Tibial nerve (tissue), 4 donors: ENCODE measurements at places on chromosomes 12 and 14.

GRCh38 chr14:64238049-64238448 lies 56.1 kb downstream of the ESR2 start:
- DNase-seq = no peak

DNA sequence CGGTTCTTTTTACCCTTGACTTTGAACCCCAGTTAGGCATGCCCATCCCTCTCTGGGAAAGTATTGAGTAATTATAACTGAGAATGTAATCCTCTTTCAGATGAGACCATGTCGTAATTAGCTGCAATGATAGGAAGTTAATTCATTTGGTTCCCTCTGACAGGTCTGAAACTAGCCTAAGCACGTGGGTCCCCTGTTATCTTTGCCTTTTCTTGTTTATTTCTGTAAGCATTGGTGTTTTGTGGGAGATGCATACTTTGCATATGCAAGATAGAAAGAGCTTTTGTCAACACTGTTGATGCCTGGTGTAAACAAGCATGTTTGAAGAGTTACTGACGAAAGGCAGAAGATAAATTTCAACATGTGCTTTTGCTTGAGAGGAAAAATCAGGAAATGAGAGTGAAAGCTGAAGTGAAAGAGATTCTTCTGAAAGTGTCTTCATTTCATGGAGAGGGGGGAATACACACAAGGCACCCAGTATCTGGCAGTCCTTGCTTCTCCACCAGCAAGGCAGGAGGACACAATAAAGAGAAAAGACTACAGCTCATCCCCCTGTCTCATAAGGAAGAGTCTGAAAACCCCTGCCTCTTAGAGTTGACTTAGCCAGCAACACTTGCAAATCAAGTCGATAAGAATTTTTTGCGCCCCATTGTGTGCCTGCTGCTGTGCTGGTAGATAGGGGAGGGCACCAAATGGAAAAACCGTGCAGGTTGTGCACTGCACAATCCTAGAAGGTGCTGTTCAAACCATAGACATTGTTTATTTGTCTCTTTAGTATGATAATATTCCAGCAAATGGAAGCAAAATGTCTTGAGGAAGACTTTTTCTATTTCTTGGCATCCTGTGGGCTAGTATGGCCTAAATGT lies 77.8 kb downstream of the SLC24A4 start:
- DNase-seq = no peak

DNA sequence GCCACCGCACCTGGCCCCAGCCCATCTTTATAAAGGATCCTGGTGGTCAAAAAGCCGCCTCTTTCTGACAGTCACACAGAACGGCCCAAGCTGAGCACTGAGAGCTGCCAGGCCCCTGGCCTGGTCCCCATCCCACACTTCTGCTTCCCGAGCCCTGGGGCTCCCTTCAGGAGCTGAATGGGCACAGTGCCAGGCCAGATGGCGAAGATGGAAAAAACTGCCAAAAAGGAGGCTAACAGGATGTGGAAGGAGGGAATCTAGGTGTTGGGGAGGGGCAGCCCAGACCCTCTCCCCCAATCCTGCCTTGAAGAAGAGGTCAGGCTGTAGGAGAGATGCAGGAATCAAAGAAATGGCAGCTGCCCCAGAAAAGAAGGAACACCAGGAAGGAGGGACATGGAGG lies 5.0 kb downstream of the LPAR5 start:
- DNase-seq = no peak

DNA sequence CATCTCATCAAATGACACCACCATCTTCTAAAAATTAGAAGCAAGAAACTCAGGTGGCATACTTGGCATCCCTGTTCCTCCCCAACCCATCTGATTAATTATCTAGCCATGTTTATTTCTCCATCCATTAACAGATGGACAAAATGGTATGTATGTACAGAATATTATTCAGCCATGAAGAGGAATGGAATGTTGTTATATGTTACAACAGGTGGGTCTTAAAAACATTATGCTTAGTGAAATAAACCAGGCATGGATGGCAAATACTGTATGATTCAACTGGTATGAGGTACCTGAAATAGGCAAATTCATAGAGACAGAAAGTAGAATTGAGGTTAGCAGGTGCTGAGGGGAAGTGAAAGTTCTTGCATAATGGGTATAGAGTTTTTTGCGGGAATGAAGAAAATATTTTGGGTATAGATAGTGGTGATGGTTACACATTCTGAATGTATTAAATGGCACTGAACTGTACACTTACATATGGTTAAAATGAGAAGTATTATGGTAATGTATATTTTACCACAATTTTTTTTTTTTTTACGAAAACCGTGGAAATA lies 17.5 kb downstream of the YY1 start:
- no peak for DNase-seq

- DNase-seq = no peak
These were observed 33.3 kb upstream of the KRAS start for GRCh38 chr12:25284024-25284423.

DNA sequence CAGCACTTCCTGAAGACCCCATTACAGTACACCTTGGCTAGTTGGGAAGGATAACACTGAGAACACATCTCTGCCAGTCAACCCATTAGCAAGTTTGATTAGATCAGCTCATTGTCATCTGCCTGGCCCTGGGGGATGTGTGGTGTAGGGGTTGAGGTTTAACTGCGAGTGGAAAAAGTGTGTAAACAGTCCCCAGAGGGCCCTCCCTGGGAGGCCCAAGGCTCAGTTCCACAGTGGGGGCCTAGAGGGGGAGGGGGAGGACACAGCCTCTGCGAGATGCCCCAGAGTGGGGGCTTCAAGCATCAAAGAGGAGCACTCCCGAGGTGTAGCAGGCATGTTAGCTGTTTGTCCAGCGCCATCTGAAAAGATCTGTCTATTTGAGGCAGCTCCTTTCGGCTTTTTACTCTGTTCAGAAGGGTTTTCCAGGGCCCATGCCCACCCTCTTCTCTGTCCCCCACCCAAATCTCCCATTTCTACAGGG lies 344 bp downstream of the LPAR5 start:
- DNase-seq = no peak

GRCh38 chr12:69309461-69309860 lies 38.7 kb upstream of the LYZ start:
- no peak for DNase-seq

GRCh38 chr14:53113989-53114388 lies 39.1 kb downstream of the DDHD1 start:
- DNase-seq = no peak

GRCh38 chr12:62130834-62131552 lies 129.2 kb upstream of the USP15 start:
- no peak for DNase-seq

DNA sequence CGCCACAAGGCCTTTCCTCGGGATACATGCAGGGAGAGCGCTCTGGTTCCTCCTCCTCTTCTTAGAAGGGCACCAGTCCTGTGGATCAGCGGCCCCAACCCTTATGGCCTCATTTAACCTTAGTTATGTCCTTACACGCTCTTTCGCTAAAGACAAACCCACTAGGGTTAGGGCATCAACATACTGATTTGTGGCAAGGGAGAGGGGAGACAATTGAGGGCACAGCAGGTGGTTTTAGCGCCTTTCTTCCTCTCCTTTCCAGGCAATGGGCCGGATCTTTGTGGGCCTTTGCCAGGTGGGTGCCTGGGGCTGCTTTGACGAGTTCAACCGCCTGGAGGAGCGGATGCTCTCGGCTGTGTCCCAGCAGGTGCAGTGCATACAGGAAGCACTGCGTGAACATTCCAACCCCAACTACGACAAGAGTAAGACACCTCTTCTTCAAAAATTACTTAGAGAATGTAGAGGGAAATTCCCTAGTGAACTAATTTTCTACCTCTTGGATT lies 43.6 kb downstream of the DYNC1H1 start:
- no peak for DNase-seq

GRCh38 chr12:3631759-3632158 lies 121.2 kb downstream of the CRACR2A start:
- no peak for DNase-seq

- DNase-seq = no peak
These were observed 388.3 kb upstream of the GARIN6 start for GRCh38 chr12:99259040-99259934.

- no peak for DNase-seq
These were observed 197.1 kb downstream of the CNTN1 start for GRCh38 chr12:40889329-40889728.

DNA sequence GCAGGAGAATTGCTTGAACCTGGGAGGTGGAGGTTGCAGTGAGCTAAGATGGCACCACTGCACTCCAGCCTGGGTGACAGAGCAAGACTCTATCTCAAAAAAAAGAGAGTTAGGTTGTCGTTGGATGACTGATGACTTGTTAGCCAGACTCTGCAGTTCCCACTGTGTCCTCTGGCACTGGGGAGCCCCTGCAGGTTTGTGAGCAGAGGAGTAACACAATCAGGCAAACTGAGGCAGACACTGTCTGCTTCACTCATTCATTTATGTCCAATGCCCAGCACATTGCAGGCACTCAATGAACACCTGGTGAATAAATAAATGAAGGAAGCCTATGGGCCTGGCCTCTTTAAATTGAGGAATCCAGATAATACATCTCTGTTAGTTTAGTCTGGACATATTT lies 41.2 kb upstream of the BCL11B start:
- DNase-seq = no peak

DNA sequence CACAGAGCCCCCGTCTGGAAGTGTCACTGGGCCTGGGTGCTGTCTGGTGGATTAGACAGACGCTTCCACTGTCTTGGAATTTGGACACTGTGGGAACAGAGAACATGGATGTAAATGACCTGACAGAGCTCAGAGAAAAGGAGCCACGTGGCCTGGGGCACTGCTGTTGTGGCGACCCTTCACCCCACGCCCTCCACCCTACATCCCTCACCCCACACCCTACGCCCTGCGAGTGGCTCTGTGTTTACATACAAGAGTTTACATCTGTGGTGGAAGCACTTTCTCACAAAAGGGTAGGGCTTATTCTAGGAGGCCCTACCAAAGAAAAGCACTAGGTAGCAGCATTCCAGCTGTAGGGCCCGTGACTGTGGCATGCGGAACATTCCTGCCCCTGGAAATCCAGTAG lies 47.7 kb downstream of the B4GALNT3 start:
- DNase-seq = no peak

GRCh38 chr12:96994900-96995299 lies 87.8 kb downstream of the NEDD1 start:
- DNase-seq = no peak

DNA sequence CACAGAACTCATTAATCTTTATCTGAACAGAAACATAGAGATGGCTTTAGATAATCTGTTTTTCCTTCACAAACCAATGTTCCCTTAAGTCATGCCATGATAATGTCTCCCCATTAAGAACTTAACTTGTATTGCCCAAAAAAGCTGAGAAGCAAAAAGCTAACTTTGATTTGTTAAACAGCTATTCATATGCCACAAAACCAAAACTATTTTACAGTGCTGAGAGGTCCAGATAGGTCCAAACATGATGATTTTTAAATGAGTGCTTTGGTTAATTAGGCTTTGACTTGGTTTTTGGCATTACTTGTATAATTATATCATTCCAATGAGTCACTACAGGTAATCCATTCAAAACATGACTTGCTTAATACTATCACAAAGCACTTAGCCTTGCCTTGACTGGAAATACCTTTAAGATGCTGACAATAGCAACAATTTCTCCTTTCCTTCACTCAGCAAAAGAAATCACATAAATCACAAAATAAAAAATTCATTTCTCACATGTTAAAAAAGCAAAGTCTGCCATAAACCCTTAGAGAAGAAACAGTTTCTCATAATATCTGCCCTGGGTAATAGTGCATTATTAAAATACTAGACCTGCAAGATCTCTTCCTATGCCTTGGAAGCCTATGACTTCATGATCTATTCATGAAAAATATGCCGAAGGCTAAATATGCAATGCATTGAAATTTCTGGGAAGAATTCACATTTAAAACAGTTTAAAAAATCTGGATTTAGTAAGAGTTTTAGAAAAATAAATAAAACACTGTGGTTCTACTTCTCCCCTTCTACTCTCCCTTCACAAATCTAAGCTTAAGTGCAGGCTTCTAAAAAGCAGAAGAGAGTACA lies 52.0 kb upstream of the SAV1 start:
- DNase-seq = no peak

DNA sequence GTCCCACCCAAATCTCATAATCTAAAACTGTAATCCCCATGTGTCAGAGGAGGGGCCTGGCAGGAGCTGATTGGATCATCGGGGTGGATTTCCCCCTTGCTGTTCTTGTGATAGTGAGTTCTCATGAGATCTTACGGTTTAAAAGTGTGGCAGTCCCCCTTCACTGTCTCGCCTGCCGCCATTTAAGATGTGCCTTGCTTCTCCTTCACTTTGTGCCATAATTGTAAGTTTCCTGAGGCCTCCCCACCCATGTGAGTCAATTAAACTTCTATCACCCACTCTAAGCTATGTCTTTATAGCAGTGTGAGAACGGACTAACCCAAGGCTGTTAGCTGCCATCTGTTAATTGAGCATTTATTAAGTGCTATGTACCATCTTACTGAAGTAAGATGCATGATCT lies 105.1 kb downstream of the PTPN11 start:
- DNase-seq = no peak

DNA sequence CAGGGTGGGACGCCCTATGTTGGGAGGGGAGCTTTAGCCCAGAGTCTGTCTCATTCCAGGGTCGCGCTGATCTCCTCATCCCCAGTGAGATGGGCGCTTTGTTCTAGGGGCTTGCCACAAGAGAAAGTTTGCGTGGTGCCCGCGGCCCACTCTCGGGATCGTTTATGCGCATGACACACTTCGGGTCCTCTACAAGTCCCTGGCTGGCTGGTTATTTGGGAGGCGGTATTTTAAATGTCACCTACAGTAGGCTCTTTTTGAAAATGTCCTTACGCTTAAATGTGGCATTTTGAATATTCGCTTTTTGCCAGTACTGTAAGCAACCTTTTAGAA lies 541 bp downstream of the GOLT1B start:
- no peak for DNase-seq

- DNase-seq = no peak
These were observed 334.9 kb downstream of the RMST start for GRCh38 chr12:97797473-97797872.

DNA sequence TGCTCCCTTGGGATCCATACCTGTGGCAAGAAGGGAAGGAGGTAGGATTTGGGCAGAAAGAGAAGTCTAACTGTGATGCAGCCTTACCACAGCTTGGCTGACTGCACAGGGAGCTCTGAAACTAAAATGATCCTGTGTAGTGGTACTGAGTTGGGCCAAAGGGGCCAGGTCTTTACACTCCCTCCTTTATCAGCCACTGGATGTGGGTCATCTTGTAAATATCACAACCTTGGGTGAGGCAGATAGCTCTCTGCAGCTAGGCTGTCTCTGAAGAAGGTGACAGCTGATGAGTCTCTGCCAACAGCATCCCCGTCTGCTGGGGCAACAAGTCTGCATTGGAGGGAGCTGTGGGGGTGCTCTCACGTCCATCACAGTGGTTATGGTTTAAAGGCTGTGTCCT lies 95.9 kb upstream of the CAND1 start:
- DNase-seq = no peak

GRCh38 chr12:132173135-132174014 lies 29.1 kb downstream of the NOC4L start:
- DNase-seq = no peak

DNA sequence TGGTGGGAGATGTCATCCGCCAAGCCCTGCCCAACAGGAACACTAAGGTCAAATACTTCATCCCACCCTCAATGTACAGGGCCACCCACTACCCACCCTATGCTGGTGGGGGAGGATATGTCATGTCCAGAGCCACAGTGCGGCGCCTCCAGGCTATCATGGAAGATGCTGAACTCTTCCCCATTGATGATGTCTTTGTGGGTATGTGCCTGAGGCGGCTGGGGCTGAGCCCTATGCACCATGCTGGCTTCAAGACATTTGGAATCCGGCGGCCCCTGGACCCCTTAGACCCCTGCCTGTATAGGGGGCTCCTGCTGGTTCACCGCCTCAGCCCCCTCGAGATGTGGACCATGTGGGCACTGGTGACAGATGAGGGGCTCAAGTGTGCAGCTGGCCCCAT lies 3.5 kb downstream of the B3GNT4 start:
- DNase-seq = no peak
